HCEC 1CT (cell line): ENCODE measurements at places on chromosomes 13 and 19.
A peak's percentile ranks its signal among the peaks of the same experiment; 100 is the strongest.

- DNase-seq = no peak
Observed at GRCh38 chr13:41706152-41706551, 248.8 kb downstream of the RGCC start.

DNA sequence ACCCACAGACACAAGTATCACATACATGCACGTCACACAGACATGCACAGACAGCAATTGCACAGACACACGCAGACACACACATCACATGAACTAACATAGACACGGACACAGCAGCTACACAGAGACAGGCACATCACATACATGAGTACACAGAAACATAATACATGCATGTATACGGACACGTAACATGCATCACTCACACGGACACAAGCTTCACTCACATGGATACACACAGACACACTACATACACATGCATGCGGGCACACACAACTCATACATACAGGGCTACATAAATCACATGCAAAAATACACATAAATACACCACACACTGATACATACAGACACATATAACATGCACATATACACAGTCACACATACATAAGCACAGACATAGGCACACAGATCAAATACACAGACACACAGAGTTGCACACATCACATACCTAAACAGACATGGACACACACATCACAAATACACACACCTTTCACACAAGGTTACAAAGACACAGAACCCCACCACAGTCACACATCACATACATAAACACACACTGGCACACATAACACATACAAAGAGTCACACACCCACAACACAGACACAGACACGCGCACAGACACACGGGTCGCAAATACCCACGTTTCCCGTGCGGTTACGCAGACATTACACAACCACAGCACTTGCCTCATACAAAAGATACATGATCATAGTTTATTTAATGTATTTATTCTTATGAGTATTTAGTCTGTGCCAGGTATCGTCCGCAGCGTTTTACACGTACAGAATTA lies 1.1 kb upstream of the LMTK3 start:
- no peak for DNase-seq

GRCh38 chr19:49349567-49349966 lies 12.6 kb downstream of the TEAD2 start:
- no peak for DNase-seq

- no peak for DNase-seq
Observed at GRCh38 chr19:623974-624373, 9.4 kb downstream of the POLRMT start.

DNA sequence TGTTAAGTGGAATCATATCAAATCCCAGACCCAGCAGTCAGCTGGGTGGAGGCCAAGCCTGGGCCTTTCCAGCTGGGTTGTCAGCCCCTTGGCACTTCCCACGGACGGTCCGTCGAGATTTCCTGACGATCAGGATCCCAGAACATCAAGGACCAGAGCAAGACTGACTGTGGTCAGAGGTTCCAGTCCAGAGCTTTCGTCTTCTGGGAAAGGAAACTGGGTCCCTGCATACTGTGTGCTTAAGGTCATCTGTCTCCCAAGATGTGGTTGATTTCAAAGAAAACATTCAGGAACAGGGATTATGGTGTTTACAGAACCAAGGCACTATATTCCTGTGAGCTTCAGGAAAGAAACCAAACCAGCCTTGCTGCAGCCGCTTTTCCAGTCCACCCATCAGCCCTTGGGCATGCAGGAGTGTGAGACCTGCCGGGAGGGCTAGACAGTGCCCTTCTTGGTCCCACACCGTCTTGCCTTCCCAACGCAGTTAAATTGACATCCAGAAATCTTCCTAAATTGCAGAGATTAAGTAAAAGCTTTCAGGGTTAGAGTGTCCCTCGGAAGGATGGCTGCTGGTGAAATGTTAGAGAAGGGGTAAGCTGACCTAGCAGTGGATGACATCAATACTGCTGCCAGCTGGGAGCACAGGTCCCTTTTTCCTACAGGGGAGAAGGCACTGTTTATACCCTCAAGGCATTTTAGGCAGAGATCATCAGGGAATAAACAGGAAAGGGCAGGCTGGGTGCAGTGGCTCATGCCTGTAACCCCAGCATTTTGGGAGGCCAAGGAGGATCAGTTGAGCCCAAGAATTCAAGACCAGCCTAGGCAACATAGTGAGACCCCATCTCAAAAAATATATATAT lies 5.0 kb upstream of the C19orf33 start:
- DNase-seq = peak; percentile 56

DNA sequence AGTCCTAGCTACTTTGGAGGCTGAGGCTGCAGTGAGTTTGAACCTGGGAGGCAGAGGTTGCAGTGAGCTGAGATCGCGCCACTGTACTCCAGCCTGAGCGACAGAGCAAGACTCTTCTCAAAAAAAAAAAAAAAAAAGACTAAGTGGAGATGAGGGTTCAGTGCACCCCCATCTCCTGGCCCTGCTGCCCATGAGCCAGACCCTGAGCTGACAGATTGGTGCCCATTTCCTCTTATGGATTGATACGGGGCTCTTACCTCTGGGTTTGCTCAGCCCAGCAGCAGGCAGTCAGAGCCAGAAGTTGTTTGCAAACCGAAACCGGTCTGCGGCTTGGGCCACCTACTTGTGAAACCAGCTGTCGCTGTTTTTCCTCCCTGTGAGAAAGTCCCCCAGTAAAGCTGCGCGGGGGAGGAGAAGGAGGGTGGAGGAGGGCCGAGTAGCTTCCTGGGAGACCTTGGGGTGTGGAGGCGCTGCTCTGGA lies 36.9 kb downstream of the ARRDC2 start:
- peak; percentile 43 for DNase-seq

GRCh38 chr19:31266731-31267130 lies 82.5 kb downstream of the TSHZ3 start:
- DNase-seq = no peak

GRCh38 chr13:32267836-32268439 lies 47.2 kb downstream of the ZAR1L start:
- DNase-seq = no peak

- DNase-seq = no peak
Observed at GRCh38 chr13:36879218-36879938, 40.7 kb downstream of the SMAD9 start.

DNA sequence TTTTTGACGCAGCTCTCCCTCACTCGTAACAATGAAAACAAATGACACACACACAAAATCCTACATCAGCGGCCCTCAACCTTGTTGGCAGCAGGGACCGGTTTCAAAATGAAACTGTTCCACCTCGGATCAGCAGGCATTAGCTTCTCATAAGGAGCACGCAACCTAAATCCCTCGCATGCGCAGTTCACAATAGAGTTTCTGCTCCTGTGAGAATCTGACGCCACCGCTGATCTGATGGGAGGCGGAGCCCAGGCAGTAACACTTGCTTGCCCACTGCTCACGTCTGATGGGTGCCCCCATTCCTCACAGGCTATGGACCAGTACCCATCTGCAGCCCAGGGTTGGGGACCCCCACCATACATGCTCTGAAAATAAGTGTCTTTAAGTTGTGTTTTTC lies 43.4 kb downstream of the DHRS12 start:
- DNase-seq = no peak

- DNase-seq = peak; percentile 17
Observed at GRCh38 chr13:51844862-51845573, at the start of gene TMEM272. TMEM272 (minus strand) TSS chr13:51845177; CDS start chr13:51838530, 6,647 bp downstream.

DNA sequence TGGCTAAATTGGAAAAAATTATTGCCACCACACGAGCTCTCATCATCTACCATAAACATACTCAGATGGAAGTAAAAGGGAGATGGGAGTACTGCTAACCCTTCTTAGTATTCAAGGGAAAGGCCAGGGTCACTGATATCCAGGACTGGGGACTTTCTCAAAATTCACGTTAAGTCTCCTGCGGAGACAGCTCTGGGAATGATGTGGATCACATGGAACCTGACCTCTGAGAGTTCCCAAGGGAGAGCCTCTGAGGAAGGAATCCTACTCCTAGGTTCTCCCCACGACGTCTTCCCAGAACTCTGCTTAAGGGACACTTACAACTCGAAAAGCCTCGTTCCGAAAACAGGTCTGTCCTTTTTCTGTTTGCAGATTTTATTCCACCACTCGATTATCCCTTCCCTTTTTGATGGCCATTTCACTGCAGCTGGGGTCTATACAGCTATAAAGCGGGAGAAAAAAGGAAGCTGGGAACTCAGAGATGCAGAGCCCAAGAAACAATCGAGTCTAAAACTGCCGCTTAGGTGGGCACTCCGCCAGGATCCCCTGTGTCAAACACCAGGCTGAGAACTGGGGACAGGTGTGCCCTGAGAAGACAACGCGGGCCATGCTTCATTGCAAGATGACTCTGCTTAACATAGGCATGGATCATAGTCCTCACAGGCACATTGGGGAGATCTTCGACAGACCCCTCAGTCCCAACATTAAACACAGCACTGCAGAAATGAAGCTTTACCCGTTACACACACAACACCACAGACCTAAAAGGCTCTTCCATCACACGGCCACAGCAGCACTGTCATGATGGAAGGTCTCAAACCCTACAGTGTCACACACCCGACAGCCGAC lies 823 bp upstream of the ZNF567 start:
- no peak for DNase-seq

DNA sequence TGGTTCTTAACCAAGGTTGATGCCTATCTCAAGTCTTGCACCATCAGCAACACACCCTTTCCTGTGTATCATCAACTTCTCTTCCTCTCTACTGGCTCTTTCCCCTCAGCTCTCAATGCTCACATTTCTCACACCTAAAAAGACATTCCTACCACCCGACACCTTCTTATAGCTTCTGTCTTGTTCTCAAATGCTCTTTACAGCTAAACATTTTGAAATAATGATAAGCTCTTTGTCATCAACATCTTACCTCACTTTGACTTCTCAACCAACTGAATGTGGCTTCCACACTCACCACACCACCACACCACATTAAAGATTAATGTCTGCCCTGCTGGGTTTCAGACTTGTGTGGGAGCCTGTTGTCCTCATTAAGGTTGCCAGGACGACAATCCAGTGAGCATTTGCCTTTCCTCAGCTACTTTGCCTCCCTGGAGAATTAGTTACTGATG lies 67.8 kb downstream of the RXFP2 start:
- DNase-seq = no peak

- no peak for DNase-seq
Observed at GRCh38 chr19:5863030-5863665, 7.2 kb downstream of the FUT5 start.

DNA sequence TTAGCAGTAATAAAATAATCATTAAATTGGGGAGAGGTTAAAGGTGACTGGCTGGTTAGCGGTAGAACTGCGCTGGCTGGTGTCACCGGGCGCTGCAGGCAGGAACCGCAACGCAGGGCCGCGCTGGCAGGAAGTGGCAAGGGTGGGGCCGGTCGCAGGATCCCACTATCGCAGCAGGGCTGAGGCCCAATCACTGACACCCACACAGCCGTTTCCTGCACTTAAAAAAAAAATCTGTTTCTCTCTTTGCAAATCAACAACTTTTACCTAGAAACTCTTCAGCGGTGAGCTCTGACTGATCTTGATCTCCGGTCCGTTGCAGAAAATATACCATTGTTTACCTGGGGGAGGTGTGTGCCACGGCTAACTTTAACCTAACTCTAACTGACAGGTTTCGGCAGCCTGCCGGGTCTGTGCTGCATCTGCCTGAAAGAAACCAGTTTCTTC lies 46.9 kb downstream of the KLF2 start:
- no peak for DNase-seq

GRCh38 chr19:37845932-37846331 lies 60.5 kb downstream of the WDR87 start:
- no peak for DNase-seq

- no peak for DNase-seq
Observed at GRCh38 chr19:33926306-33926705, 129.6 kb downstream of the KCTD15 start.

- DNase-seq = no peak
Observed at GRCh38 chr13:23751195-23751594, 138.0 kb downstream of the MIPEP start.

DNA sequence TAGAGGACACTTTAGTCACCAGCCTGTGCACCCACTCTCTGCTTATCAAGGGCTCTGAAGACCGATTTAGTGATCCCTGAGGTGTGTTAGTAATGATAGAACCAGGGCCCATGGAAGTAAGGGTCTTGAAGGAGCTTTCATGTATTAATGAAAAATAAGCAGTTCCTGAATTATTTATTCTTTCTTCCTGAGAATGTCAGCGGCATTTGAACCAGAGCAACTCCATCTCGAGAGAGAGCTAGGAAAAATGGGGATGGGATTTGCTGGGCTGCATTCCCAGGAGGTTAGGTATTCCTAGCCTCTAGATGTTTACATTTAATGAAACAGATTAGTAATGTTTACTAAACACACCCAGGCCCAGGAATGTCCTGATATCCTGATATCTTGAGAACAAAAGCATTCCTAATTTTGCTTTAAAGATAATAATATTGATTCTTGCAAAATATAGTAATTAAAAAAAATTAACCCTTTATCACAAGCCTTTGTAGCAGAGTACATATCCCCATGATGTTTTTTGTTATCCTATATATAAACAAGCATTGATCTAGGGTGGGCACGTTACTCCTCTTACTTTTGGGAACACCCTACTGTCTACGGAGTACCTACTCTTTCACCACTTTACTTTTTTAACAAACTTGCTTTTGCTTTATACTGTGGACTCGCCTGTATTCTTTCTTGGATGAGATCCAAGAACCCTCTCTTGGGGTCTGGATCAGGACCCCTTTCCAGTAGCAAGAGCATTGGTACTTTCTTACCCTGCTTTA lies 63.1 kb downstream of the COG3 start:
- DNase-seq = peak; percentile 28

- DNase-seq = no peak
Observed at GRCh38 chr13:64457976-64458375, 2772.2 kb downstream of the PCDH9 start.

- no peak for DNase-seq
Observed at GRCh38 chr19:21430675-21431074, 33.7 kb downstream of the ZNF493 start.
